ENCODE measurements at places on chromosomes 11 and 22. TPM values are rescaled to one million over a fixed set of nuclear protein-coding genes. Genes with fewer than 3 reads are reported as not detected.
A peak's percentile ranks its signal among the peaks of the same experiment; 100 is the strongest.

The VPS11 gene
- 13.2 TPM for total RNA-seq

DNA sequence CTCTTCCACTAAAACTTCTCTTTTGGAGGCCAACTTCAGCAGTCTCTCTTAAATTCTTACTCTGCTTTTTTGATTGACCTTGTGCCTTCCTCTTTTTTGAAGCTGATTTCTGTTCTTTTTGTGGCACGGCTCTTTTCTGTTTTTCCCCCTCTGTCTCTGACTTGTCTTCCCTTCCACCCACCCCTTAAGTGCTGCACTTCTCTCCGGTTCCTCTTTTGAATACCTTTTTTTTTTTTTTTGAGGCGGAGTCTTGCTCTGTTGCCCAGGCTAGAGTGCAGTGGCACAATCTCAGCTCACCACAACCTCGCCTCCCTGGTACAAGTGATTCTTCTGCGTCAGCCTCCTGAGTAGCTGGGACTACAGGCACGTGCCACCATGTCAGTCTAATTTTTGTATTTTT is 211.9 kb downstream of the BLID start:
- DNase-seq = no peak

GRCh38 chr11:92295175-92296137 is 70.8 kb downstream of the FAT3 start:
- DNase-seq = peak; percentile 26

GRCh38 chr11:116109228-116109627 is 605.0 kb upstream of the CADM1 start:
- DNase-seq = peak; percentile 92

Measured in Daoy (cell line).